Mesendoderm (in vitro differentiated cells): ENCODE measurements at places on chromosomes 1 and 21.

DNA sequence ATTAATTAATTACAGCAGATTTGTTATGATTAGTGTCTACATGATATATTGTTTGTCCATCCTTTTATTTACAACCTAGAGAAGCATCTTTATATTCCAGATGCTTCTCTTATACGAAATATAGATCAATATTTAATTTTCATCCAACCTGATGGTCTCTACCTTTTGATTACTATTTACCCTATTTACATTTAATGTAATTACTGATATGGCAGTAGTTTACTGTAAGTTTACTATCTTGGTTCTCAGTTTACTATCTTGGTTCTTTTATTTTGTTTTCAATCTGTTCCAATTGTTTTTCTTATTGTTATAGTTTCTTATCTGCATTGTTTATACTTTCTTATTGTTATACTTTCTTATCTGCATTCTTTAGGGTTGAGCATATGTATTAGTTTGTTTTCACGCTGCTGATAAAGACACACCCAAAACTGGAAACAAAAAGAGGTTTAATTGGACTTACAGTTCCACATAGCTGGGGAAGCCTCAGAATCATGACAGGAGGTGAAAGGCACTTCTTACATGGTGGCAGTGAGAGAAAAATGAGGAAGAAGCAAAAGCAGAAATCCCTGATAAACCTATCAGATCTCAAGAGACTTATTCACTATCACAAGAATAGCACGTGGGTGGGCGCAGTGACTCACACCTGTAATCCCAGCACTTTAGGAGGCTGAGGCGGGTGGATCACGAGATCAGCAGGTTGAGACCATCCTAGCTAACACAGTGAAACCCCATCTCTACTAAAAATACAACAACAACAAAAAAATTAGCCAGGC, 28.9 kb downstream of the FAF1 start:
- DNase-seq: peak; percentile 48

DNA sequence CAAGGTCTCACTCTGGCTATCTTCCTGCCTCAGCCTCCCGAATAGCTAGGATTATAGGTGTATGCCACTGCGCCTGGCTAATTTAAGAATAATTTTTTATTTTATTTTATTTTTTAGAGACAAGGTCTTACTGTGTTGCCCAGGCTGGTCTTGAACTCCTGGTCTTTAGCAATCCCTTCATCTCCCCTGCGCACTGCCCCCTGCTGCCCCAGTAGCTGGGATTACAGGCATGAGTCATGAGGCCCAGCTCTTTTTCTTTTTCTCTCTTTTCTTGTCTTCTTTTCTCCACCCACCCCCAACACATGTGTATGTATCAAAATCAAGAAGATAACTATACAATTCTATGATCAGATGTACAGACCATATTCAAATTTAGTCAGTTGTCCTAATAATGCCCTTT, 87.2 kb downstream of the PEX14 start:
- DNase-seq: peak; percentile 66

DNA sequence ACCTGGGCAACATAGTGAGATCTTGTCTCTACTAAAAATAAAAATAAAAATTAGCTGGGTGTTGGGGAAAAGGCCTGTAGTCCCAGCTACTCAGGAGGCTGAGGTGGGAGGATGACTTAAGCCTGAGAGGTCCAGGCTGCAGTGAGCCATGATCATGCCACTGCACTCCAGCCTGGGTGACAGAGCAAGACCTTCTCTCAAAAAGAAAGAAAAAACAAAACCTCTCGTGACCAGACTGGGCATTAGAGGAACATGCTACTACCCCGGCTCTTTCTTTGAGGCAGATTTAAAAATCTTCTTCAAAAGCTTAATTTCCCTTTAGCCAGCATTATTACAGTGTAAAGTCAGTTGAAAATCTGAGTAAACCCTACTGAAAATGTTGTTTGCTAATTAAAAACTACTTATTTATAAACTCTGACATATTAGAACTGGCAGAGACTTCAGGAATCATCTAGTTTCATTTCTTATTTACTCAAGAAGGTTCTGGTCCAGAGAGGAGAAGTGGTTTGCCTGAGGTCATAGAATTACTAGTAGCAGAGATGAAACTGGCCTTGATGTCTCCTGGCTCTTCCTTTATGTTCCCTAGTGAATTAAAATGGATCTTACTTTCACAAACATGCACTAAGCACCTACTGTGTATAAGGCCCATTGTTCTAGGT, 11.6 kb upstream of the ELAVL4 start:
- no peak for DNase-seq

DNA sequence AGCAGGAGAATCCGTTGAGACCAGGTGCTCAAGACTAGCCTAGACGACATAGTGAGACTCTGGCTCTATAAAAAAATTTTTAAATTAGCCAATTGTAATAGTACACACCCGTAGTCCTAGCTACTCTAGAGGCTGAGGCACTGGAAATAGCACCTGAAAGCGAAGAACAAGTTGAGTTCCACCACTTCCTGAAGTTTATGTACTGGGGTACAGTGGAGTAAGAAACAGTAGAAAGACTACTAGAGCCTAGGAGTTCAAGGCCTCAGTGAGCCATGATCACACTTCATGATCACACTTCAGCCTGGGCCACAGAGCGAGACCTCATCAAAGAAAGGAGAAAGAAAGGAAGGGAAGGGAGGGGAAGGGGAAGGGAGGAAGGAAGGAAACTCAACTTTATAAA, 19.8 kb downstream of the RSBN1 start:
- no peak for DNase-seq

DNA sequence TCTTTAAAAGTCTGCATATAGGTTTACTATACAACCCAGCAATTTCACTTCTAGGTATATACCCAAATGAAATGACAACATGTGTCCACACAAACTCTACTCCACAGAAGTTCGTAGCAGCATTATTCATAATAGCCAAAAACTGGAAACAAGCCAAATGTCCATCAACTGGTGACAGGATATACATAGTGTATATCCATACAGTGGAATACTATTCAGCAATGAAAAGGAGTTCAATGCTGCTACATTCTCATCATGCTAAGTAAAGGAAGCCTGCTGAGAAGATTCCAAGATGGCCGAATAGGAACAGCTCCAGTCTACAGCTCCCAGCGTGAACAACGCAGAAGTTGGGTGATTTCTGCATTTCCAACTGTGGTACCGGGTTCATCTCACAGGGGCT, 200.6 kb downstream of the PATJ start:
- no peak for DNase-seq

DNA sequence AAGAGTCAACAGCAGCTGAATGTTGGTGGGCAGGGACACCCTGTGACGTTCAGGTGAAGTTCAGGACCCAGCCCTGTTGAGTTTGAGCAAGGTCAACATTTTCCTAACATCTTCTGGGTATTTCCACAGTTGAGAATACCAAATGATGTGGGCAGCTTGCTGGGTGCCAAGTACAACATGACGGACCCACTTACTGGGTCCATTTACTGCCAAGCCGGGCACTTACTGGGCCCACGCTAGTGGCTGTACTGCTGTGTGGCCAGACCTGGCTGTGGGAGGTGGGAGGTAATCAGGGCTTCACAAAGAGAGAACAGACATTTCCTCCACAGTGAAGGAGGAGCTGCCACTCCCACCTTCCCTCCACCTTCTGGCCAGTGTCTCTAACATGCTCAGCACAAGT, 99.2 kb downstream of the PSMG1 start:
- DNase-seq: no peak

DNA sequence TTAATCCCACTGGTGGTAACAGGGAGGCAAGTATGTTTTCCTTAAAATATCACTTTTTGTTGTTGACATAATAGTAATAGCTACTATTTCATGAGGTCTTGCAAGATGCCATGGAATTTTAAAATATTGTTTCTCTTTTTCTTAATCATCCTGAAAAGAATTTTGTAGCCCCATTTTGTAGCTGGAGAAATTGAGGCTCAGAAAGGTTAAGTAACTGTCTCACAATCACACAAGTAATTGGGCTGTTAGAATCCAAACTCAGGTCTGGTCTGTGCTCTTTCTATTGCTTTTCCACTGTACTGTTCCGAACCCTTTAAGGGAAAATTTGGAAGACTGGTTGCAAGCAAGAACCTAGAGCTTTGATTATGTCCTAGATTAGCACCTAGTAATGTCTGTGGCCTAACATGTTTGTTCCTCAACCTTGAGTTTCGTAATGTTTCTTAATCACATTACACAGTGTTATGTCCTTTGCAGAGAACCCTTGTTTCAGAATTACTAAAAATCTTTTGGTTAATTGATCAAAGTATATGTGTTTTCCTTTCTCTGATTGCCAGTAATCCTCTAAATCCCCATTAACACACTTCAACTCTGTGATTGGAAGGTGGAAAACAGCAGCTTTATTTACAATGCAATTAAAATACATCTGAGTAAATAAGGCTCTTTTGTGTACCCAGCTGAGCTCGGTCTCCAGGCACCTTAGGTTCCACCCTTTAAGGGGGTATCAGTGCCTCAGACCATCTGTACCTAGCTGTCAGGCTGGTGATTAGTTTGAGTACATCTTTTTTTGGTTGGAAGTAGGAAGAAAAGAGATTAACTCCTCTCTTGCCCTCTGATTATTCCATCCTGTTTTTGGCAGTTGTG, 10.4 kb downstream of the LRRC42 start:
- no peak for DNase-seq

DNA sequence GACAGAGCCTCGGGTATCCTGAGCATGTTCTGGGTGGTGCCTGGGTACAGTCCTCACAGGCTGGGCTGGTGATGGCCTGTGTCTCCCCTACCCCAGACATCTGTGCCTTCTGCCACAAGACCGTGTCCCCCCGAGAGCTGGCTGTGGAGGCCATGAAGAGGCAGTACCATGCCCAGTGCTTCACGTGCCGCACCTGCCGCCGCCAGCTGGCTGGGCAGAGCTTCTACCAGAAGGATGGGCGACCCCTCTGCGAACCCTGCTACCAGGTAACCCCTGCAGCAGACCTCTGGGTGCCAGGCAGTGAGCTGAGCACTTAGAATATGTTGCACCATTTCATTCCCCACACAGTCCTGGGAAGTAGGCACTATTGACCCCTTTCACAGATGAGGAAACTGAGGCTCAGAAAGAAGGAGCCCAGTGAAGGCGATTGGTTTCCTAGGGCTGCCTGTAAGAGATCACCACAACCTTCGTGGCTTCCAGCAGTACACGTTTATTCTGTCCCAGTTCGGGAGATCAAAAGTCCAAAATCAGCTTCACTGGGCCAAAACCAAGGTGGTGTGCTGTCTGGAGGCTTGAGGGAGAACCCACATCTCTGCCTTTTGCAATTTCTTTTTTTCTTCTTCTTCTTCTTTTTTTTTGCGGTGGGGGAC, 11.8 kb downstream of the FBLIM1 start:
- no peak for DNase-seq

- DNase-seq: no peak
Observed at GRCh38 chr1:182641561-182641960, 37.4 kb upstream of the RGS16 start.

DNA sequence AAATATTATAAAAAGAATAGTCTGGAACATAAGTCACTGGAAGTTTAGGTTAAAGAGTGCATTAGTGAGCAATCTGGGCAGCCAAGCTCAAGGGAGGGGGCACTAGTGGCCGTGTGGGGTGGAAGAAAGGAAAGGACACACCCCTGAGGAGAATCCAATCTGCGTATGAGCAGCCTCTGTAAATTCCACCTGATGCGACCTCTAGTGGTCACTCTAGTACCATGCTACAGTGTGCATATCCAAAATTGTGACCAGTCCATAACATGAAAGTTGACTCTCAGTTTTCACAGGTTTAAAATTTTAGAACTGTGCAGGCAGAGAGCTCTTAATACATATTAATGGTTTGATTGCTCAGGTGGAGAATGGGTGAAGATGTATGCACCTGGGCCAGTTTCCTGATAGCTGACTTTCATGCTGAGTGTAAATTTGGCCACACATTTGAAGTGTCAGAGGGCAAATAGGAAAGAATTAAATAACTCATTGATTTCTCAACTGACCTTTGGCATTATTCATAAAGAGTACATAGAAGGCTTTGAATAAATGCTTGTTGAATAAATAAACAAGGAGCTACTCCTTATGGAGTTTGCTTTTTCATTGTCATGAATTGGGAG, 105.9 kb upstream of the C21orf91 start:
- DNase-seq: peak; percentile 86

DNA sequence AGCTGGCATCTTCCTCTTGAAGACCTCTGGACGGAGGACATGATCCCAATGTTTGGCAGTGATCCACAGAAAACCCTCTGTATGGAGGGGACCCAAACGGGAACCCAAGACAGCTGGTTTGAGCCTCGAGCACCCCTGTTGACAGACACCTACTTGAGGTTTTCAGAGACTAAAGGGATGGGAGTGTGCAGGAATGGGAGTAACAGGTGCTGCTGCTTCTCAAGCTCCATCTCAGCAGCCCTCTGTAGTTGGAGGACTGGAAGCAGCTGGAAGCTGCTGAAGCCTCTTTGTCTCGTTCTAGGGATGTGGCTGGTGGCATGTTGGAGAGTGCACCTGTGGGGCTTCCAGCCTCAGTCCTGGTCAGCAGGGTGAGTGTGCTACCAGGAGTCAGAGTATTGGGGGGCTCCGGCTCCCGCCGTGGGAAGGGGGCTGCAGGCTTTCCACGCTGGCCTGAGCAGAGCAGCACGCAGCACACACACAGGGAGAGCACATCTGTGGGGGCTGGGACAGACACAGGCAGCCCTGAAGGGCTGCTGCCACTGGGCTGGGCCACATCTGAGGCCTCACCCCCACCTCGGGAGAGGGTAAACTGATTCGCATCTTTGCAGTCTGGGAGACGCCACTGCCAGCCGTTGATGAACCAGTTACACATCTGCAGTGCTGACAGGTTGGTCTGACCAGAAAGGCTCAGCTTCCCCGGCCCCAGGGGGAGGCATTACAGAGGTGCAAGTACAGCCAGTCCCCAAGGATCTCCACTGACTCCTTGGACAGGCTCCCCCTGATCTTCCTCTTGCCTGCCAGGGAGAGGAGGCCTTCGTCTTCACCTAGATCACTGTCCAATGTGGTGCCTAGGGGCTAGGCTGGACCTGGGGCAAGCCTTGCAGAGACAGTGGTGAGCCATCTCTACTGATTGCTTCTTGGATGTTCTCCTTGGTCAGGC, 56.6 kb downstream of the ADSS2 start:
- no peak for DNase-seq

- no peak for DNase-seq
Observed at GRCh38 chr1:34867415-34867814, 7.9 kb upstream of the SMIM12 start.

DNA sequence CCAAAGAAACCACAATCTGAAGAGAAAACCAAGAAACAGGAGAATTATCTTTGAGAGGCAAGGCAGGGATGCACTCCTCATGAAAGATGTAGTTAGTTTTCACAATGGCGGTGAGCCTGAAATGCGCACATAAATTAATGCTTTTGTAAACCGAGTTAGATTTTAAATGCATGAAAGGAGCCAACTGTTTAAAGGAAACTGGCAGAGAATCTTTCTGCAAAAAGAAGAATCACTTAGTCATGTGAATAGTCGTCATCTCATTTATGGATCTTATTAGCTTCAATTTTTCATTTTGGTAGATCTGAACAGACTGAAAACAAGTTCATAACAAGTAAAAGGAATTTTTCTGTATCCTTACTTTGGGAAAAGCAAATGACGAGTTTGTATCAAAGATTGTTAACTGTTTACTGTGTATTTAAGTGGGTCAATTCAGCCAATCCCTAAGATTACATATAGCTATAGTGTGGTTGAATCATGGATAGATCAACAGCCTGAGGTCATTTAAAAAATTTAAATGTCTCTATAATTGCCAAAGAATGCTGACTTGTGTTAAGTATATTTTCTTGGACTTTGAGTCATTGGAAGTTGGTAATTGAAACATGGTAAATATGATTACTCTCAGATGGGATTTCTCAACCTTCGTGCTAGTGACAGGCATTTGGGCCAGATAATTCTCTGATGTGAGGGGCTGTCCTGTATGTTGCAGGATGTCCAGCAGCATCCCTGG, 226.6 kb upstream of the KAZN start:
- DNase-seq: no peak

- no peak for DNase-seq
Observed at GRCh38 chr1:247440001-247440620, 17.8 kb downstream of the OR2B11 start.
